ENCODE measurements at places on chromosomes 1 and 21.

- DNase-seq, result no peak
These were observed 47.3 kb upstream of the USP1 start for GRCh38 chr1:62389531-62389930.

DNA sequence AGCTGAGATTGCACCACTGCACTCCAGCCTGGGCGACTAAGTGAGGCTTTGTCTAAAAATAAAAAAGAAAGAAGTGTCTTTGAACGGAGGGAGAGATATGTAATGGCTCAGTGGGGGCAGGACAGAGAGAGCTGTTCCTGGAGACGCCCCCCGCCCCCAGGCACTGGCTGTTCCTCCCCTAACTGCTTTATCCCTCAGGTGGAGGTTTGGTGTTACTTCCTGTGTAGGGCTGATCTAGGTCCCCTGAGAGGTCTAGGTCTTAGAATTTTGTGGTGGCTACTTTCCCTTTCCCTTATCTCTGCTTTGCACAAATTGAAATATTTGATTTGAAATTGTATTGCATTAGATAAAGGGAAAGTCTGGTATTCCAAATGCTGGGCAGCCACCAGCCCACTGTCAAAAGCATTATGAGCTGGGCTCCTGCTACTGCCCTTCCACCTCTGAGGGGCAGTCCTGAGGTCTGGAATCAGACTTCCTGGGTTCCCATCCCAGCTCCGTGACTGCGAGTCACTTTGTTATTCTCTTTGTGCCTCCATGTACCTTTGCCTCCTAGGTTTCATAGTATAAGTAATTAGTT lies 134.8 kb upstream of the KIF26B start:
- no peak for DNase-seq

GRCh38 chr1:153422450-153423068 lies 6.2 kb downstream of the S100A7A start:
- peak; percentile 33 for DNase-seq

DNA sequence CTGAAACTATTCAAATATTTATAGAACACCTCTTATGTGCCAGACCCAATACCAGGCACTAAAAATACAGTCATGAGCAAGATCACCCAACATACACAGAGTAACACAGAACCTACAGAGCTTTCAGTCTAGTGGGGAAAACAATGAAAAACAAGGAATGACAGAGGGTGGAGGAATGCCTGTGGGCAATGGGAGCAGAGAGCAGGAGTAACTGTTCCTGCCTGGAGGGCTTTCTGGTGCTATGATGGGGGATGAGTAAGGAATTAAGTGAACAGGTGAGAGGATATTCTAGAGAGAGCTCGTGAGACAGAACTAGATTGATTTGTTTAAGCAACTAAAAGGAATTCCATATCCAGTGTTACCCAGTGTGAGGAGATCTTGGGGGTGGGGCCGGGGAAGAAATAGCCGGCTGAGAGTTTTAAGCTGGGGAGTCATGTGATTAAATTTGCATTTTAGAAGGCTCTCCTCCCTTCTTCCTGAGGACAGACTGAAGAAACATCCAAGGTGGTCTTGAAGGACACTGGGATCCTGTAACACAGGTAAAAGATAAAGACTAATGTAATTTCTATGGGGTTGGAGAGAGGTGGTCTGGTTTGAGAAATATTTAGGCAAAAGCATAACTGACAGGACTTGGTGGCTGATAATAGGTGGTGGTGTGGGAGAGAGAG lies 2.1 kb upstream of the CD53 start:
- no peak for DNase-seq

DNA sequence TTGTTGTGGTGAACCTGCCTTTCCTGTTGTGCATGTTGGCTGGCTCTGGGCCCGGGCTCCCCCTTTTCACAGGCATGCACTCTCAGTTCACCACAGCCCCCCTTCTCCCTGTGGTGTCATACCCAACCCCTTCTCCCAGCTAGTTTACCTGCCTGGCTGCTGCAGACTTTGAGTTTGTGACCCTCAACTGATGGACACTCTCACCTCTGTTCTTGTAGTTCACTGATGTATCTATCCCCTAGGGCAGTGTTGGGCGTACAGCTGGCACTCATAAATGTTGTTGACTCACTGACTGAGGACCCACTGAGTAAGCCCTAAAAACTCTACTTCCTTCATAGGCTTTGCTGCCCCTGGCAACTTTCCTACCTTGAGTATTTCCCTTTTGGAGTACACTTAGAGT lies 54.9 kb downstream of the WDR64 start:
- no peak for DNase-seq

- no peak for DNase-seq
These were observed 42.9 kb downstream of the COP1 start for GRCh38 chr1:176164014-176164678.

DNA sequence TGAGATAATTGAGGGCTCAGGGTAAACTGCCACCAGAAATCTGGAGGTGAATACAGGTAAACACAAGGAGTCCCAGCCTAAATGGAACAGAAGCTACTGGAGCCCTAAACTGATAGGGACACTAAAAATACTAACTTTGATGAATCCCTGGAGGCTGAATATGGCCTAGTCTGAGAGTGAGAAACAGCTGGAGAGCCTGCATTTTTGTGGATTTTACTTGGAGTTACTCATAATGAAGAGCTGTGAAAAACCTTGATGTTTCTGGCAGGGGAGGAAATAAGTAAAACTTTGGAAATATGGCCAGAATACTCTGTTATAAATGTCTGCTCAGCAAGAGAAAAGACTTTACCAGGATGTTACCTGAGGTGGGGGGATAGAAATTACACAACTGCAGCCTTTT lies 164.4 kb downstream of the LIPI start:
- DNase-seq, result no peak

DNA sequence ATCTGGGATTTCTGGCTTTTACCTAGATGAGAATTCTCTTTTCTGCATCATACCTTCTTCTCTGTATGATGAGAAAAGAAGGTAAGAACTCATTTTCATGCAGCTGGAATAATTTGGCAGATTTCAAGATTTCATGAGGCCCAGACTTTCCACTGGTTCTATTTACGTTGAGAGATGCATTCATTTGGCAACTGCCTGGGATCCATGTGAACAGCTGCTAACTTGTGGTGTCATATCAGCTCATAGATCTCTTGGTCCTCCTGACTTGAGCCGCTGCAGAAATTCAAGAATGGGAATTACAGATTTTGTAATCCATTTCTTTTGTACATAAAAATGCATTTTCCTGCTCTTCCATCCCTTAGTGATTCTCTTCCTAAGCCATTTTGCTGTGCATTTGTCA lies 17.1 kb upstream of the C1orf87 start:
- DNase-seq, result no peak

DNA sequence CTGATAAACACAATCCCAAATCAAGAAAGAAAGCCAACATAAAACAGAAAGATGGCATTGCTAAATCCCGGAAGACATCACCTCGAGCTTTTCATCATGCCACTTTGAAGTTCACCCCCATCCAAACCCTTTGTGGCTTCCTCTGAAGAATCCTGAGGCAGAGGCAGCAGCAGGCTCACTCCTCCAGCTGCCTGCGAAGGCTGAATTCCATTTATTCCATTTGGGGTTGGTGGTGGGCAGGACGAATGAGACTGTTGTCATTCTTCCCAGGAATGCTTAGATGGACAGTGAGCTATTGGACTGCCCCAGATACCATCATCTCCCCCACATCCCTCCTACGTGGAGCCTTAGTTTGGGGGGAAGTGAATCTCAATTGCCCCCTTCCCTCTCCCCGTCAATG lies 437.5 kb downstream of the SMYD3 start:
- DNase-seq, result no peak

GRCh38 chr1:243723458-243724043 lies 126.5 kb downstream of the AKT3 start:
- DNase-seq, result no peak

DNA sequence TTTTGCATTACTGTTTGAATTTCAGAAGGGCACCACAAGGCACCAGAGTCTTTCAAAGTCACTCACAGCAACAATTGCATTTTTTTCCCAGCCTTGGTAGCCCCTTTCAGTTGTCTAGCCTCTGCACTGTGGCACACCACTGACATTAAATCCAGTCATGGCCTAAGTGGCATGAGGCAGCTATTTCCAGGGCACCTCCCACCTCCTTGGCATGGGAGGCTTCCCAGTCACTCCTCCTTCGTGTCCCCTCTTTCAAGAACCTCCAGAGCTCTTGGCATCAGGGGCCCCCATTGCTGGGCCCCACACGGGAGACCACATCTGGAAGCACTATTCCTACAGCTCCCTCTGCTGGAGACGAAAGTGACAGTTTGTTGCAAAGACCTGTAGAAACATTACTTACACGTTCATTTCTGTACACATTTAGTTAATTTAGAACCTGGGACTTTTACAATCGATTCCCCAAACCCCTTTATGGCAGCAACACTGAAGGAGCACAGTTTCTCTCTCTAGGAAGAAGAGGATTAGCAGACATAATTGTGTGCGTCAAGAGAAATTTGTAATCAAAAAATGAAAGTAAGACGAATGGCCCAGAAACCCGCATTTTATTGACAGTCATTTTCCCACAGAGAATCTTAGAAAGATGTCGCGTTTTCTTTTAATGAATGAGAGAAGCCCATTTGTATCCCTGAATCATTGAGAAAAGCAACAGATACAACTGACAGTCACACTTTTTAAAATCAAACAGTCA lies 5.7 kb upstream of the CHD5 start:
- DNase-seq, result no peak

GRCh38 chr1:193142409-193142808 lies 20.6 kb downstream of the CDC73 start:
- no peak for DNase-seq

GRCh38 chr1:244076740-244077139 lies 25.7 kb downstream of the ZBTB18 start:
- DNase-seq, result no peak

- no peak for DNase-seq
These were observed 29.1 kb downstream of the THRAP3 start for GRCh38 chr1:36253161-36253862.

GRCh38 chr1:832136-832535 lies 91.6 kb upstream of the SAMD11 start:
- no peak for DNase-seq

GRCh38 chr1:36609241-36610027 lies 126.7 kb upstream of the CSF3R start:
- no peak for DNase-seq

DNA sequence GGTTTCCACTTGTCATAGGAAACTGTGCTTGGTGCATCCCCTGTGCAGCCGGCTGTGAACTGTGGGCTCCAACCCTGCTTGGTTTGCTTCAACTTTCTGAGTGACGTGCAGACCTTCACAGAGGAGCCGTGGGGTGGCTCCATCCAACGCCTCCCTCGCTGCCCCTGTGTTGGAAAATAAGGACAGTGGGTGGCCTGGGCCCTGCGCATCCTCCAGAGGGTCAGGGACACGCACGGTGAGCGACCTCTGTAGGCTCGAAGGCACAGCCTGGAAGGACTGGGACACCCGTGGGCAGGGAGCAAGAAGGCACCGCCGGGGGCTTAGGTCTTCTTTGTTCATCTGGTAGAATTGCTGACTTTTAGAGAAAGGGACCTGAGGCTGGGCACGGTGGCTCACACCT lies 6.5 kb upstream of the FAAP20 start:
- DNase-seq, result no peak

DNA sequence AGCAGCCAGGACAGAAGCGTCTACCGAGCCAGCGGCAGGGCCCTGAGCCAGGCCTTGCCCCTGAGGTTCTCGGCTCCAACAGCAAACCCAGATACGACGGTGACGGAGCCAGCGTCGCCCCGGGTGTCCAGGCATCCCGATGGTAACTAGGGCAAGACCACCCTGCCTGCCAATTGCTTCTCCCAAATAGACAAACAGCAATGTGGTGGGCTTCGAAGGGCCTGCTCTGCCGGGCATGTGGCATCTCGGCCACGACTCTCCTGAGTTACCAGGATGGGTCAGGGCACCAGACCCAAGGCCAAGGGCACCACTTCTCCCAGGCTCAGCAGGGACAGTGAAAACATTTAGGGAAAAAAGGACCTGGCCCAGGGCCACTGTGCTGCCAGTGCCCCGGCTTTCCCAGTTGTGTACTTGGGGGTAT lies 3.2 kb upstream of the ACTRT2 start:
- no peak for DNase-seq

DNA sequence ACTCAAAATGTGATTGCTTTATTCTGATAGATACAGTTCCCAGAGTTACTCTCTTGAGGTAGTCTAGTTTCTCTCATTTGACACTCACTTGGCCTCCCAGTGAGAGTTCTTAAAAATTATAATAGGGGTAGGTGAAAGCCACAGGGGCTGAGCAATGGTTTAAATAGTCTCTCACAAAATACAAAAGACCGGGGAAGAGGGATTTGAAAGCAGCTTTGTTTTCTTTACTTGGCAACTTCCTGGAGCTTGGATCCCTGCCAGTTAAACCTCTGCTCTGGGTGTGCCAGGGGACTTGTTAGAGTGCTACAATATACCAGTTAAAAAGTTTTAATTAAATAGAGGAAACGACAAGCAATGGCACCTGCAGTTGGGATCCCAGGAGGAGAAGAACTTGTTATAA lies 31.7 kb downstream of the OR13G1 start:
- no peak for DNase-seq

GRCh38 chr1:183327434-183328290 lies 90.5 kb downstream of the NMNAT2 start:
- DNase-seq, result no peak

GRCh38 chr1:61071205-61072130 lies 10.9 kb upstream of the NFIA start:
- DNase-seq, result no peak

GRCh38 chr1:169546087-169546995 lies 39.9 kb downstream of the F5 start:
- peak; percentile 10 for DNase-seq

DNA sequence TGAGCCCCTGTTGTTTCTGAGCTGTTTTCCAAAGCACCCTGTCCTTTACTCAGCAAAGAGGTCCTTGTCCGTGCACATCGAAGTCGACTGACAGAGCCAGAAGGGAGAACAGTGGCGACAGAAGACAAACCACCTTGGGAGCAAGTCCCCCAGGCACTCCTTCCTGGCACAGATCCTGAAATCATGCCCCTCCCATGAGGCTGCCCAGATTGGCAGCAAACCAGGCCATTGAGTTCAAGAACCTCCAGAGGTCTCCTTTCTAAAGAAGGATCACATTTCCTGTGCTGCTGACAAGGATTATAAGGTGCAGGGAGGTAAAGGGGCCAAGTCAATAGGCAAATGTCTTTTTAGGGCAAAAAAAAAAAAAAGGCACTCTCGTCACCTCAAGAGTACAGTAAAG lies 84.7 kb upstream of the HIVEP3 start:
- no peak for DNase-seq

DNA sequence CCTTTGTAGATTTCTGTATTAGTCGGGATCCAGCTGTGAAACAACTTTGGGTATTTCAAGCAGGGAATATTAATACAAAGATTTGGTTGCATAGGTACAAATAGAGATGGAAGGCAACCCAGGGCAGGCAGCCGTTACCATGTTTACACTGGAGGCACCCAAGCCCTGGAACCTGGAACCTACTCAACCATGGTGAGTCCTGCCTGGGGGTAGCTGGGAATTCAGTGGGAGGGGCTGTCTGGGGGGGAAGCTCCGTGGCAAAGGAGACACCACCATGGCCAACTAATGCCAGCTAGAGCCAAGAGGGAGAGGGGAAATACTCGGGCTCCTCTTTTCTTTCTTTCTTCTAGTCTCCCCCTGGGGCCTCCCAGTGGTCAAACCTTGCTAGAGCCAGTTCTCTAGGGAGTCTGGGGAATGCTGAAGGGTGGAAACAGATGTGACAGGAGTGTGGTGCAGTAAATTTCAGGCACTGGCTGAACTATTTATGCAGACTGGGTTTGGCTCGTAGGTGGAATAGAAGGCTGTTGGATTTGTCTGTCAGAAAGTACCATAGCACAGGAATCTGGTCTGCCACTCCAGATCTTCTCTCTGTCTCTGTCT lies 91.9 kb upstream of the CACNA1E start:
- no peak for DNase-seq

All from stimulated activated CD4-positive, alpha-beta T cell treated with anti-CD3 and anti-CD28 coated beads, Interleukin-1b, Interleukin-23, amount 100 ng/mL, for 24 hours (primary cell).